ENCODE measurements at places on chromosomes 1 and 21.
A peak's percentile ranks its signal among the peaks of the same experiment; 100 is the strongest.

DNA sequence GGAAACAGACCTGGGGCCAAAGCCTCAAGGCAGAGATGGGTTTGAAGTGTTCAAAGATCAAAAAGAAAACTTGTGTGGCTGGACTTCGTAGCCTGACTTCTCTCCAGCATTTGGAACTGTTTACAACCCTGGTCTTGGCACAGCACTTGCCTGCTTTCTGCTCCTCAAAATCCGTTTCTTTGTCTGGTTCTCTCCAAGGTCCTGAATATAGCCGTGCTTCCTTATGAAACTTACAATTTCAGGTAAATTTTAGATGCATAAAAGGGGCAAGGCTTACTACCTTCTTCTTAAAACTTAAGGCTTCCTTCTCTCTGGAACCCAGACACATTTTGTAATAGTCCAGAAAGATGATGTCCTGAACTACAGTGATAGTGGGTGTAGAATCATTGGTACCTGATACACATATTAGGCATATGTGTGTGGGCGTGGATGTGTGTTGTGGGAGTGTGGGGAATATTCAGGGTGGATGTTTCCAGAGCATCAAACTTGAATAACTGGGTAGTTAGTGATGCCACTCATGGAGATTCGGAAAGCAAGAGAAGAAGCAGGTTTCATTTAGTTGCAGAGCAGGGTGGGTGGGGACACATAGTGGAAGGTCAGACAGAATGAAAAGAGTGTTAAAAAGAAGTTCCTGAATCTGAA, 26.4 kb upstream of the FAM78B start:
- no peak for DNase-seq

- DNase-seq, result no peak
Measured at GRCh38 chr21:31340942-31341487, 3.0 kb downstream of the TIAM1 start.

GRCh38 chr1:31503570-31503969, 72.7 kb upstream of the TINAGL1 start:
- DNase-seq, result no peak

- no peak for DNase-seq
Measured at GRCh38 chr1:75132242-75132811, 1.9 kb upstream of the LHX8 start.

DNA sequence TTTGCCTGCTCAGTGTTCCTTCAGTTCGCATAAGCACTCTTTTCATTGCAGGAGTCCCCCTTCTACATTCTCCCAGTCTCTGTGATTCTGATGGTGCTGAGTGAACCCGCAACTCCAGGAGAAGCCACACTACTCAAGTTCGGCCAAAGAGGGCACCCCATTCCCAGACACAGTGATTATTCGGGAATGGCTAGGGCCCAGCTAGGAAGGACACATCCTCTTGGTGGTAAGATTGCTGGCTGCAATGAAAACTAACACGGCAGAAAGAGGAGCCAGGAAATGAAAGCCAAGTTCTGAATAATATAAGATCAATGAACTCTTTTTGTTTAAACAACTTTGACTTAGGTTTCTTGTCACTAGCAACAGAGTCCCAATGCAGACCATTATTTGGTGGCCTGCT, 14.9 kb downstream of the CREG1 start:
- no peak for DNase-seq

DNA sequence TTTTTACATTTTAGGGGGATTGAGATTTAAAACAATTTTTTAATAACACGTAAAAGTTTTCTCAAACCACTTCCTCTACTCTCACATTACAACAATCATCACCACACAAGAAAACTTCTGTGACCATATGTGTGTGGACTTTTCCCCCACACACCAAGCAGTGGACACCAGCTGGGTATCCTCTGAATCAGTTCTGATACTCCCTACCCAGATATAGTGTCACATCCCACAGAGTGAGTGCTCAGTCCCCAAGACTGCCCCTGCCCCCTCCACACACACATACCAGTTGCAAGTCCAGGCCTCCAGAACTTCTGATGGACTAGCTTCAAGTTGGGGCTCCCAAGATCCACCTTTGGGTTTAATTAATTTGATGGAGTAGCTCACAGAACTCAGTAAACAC, 53.3 kb upstream of the QSOX1 start:
- no peak for DNase-seq

- DNase-seq, result no peak
Measured at GRCh38 chr1:156645056-156645455, 3.1 kb downstream of the BCAN start.

DNA sequence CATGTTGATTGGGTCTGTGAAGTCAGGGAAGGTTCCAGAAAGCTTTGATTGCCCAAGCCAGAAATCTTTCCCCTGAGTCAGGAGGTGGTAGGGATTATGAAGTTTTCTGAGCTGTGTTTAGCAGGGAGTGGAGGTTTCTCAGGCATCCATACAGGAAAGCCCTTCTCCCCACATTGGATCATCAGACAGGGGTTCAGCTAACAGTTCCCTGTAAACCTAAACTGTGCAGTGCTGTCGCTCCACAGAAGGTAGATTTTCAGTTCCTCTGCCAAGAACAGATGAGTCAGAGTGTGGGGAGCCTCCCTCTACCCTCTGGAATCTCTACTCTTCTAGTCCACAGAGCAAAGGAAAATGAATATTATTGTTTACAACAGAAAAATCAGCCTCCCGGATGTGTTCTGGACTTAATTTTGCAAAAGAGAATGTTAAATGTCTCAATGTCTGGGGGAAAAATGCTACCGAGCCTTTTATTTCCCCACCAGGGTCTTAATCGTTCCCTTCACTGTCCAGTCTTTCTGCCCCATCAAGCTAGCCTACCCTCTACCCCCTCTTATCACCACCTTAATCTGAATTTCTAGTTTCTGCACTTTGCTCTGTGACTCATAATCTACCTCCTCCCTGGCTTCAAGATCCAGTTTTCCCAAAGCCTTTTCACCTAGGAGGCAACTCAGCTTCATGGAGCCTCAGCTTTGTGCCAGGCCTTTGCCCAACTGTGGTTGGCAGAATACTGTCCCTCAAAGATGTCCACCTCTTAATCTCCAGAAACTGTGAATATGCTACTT, 355.6 kb downstream of the PRDM2 start:
- no peak for DNase-seq

DNA sequence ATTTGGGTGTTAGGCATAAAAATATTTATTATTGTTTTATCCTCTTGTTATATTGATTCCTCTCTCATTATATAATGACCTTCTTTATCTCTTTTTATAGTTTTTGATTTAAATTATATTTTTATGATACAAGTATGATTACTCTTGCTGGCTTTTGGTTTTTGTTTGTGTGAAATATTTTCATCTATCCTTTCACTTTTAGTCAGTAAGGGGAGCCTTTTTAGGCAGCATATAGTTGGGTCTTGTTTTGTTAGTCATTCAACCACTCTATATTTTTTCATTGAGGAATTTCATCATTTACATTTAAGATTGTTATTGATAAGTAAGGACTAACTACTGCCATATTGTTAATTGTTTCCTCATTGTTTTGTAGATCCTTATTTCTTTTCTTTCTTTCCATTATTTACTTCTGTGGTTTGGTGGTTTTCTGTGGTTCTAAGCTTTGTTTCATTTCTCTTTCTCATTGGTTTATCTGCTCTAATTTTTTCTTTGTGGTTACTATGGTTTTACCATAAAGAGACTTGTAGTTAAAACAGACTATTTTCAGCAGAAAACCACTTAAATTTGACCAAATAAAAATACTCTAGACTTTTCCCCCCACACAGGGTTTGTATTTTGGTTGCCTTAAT, 593.1 kb downstream of the NUF2 start:
- no peak for DNase-seq

- DNase-seq, result no peak
Measured at GRCh38 chr1:10865518-10866320, 69.3 kb upstream of the CASZ1 start.

- DNase-seq, result no peak
Measured at GRCh38 chr1:70247768-70248167, 26.6 kb downstream of the SRSF11 start.

DNA sequence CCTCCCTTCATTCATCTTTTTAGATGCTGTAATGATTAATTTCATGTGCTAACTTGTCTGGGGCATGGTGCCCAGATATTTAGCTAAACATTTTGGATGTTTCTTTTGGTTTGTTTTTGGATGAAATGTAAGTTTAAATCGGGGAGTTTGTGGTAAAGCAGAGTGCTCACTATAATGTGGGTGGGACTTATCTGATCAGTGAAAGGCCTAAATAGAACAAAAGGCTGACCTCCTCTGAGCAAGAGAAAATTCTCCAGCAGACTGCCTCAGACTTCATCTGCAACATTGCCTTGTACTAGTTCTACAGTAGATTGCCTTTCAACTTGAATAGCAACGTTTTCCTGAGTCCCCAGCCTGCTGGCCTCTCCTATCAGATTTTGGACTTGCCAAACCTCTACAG, 183.6 kb downstream of the S1PR1 start:
- DNase-seq, result no peak

- no peak for DNase-seq
Measured at GRCh38 chr1:53738205-53739108, 507 bp downstream of the GLIS1 start.

DNA sequence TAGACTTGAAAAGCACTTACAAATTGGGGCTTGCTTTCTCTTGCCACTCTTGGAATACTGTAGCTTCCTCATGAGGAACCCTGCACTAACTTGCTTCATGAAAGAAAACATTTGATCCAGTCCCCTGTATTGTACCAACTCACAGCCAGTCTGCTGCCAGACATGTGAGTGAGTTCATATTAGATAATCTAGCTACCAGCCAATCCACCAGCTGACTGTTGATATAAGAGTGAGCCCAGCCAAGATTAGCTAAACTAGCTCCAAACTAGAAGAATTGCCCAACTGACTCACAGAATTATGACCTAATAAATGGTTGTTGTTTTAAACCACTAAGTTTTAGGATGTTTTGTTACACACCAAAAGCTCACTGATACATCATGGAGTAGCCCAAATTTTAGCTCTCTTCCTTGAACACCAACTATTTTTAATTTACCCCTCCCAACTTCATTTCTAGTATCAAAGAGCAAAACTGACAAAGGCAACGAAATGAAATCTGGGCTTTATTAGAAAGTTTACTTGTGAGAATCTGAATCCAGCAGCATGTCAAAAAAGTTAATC, 6.6 kb upstream of the RGS8 start:
- no peak for DNase-seq

DNA sequence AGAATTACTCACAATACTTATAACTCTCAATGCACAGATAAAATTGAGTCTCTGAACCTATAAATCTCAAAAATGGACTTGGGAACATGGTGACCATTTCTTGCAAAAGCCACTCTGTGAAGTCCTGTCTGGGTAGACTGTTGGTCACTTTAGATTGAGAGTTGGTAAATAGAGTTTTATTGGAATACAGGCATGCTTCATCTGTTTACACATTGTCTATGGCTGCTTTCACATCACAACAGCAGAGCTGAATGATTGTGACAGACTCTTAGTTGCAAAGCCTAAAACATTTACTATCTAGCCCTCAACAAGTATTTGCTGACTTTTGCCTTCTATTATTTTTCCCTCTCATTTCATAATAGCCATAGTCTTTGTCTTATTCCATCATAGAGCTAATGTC, 24.1 kb upstream of the ASPM start:
- DNase-seq, result no peak

GRCh38 chr1:15951341-15952153, 24.4 kb downstream of the ZBTB17 start:
- DNase-seq, result peak; percentile 44

DNA sequence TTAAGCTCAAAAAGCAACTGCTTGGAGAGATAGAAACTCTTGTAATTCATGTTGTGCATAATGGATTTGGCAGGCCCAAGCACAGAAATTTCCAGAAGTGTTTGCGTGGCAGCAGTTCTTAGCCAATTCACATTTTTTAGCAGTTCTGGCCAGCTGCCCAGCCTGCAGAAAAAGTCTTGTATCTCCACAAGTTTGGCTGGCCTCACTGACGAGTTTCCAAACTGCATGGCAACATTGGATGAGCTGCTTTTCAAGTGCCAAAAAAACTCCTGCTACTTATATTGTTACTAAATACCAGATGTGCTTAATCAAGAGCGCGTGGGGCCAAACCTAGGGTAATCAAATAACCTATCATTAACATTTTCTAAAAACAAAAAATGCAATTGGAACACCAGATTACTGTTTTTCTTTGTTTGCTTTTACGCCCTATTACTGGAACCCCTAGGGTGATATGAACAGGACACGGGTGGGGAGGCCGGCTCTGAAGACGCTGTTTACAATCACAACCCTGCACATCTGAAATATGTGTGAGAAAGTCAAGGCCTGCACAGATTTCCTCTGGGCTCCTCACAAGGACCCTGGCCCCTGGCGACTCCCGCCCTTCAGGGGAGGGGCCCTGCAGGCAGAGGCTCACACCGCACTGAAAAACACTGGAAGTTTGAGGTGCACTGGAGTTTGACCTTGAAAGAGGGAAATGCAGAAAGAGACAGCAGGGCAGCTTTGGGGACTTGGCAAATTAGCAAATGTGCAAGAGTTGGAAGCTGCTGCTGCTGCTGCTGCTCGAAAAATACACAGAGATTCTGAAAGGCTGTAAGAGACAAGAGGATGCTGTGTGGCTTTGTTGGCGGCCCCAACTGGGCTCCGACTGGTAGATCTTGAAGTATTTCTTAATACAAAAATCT, 55.2 kb upstream of the TARBP1 start:
- DNase-seq, result no peak

DNA sequence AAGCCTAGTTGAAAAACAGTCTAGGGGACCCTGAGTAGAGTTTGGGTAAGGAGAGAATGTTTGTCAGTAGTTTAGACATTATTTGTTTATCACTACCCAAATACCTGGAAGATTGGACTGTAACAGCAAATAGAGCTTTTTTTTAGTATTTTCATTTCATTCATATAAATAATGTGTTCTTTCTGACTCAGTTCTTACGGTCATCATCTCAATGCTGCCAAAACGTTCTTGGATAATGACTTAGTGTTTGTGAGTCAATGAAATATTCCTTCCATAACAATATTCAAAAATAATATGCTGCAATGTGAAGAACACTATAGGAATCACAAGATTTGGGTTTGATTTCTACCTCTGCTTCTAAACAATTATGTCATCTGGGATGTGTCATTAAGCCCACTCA, 400.0 kb upstream of the PKN2 start:
- DNase-seq, result no peak

DNA sequence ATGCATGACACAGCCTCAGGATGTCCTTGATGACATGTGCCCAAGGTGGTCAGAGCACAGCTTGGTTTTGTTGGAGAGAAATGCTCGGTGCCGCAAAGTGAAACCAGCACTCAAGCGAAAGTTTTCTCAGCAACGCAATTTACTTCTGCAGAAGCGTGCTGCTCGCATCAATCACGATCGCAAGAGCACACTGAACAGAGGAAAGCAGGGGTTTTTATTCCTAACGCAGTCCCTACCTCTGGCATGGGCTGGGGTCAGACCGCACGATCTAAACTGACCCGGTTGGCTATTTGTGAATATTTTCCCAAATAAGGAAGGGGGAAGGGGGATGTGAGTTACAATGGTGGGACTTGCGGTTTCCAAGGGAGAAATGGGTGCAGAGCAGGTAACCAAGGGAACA, 809 bp upstream of the ZNF669 start:
- no peak for DNase-seq

All from NAMALWA (cell line).